ENCODE measurements at places on chromosomes 7 and 10.

DNA sequence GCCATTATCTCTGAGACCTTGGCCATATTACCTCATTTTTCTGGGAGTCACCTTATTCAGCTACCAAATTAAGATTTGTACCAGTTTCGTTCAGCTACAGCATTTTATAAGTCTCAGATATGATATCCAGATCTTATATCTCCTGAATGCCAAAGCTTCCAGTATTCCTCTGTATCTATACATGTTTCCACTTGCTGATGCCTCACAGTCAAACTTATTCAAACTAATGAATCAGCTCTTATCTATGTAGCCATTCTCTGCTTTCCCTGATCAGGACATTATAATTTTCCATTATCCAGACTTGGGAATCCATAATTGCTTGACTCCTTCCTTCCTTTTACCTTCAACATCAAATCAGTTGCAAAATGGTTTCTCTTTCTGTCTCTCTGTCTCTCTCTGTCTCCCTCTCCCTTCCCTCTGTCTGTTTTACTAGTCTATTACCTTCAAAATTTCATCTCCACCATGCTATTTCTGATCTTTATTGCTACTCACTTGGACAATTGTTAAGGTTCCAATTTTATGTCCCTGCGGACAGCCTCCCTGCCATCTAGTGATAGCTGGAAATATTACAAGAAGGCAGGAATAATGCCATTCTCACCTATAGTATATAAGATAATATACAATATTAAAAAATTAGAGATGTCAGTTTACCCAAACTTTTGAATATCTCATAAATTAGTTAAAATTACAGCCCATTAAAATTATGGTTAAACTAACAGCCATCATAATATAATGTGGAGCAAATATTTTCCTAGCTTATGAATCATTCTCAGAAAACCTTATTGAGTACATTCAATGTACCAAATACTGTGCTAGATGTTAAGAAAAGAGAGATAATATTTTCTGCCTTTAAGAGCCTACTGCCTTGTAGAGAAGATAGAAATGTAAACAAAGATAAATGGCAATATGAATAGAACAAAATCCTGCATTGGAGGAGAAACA, 89.8 kb downstream of the PCLO start:
- DNase-seq: no peak

DNA sequence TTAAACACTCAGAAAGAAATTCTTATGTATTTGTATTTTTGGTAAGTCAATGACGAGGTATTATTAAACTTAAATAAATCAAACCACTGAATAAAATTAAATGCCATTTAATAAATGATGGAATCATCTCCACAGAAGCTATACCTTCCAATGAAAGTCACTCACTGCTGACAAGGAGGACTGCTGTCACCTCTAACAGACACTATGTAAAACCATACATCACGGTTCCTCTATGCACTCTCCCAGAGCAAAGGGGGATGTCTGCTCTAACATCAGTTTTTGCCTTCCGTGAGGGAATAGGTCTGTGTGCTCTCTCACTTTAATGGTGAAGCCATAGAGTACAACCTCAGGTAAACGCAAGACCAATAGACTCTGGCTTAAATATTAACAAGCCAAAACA, 99.7 kb upstream of the DDC start:
- no peak for DNase-seq

DNA sequence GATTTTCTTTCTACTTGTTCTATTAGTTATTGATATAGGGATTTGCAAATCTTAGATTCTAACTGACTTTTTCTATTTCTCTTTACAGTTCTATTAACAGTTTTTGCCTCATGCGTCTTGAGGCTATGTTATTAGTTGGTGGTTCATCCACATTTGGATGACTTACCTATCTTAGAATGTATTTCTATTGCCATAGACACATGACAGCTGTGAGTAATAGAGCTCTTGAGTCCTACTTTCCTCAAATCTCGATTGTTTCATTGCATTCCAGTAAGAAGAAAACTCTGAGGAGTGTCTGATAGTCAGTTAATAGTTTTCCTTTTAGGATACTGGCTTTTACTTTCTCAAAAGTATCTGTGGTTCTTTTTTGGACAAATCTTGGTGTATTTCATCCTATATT, 241.4 kb upstream of the ZNF32 start:
- no peak for DNase-seq

GRCh38 chr10:123009105-123009820, 457 bp downstream of the ACADSB start:
- DNase-seq: peak; percentile 3

GRCh38 chr7:100623951-100624824, 11.8 kb downstream of the MOSPD3 start:
- DNase-seq: no peak

DNA sequence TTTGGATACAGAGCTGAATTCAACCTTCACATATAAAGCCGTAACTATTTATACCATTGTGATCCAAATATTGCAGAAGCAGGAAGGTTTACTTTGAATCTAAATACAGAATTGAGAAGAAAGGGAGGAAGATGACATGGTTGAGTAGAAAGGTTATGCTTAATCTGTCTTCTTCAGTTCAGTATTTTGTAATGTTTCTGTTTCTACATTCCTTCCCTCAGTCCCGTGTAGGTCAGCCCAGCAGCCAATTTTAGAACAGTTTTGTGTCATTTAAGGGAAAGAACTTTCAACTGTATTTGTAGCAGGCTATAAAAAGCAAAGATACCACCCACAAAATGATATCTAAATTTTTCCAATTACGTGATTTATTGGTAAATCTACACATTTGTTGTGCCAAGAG, 97.4 kb downstream of the CPED1 start:
- no peak for DNase-seq

DNA sequence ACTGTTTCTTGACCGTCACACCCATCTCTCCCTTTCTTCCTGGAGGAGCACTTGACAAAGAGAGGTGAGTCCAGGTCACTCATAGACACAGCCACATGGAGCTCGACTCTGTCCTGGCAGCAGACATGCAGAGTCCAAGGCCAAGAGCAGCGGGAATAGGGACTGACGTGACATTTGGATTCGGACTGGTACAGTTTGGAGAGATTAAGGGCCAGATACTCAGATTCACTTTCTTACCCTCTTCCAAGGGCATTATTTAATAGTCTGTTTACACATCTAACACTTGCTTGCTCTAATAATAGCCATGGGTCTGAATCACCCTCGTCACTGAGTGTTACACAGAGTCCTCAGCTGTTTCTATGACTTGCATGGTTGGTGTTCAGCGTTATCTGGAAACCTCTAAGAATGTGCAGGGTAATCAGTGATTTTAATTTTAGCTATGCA, 39.2 kb upstream of the OTUD1 start:
- DNase-seq: no peak

GRCh38 chr10:126058104-126058503, 161.7 kb downstream of the FANK1 start:
- DNase-seq: no peak

DNA sequence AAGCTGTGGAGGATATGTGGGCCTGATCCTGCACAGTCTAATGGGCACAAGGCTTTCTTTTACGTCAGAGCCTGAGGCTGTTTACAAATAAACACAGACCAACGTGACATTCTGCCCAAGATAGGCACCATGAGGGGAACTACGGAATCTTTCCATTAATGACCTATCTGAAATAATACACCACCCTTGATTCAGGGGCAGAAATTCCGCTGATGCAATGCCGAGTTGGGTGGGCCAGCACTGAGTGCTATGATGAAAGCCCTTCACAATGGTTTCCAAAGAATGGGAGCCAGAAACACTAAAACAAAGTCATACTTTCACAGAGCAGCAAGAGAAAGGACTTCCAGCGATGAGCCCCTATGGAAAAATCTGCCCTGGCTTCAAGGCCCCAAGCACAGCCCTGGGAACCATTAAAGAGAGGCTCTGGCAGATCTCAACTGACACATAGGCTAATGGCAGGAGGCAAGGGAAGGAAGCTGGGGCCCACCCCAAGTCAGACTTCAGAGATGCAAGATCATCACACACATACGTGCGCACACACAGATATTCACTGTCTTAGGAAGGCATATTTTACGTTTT, 72.2 kb upstream of the DLX6 start:
- DNase-seq: no peak

GRCh38 chr10:124722798-124723783, 21.1 kb downstream of the FAM53B start:
- peak; percentile 32 for DNase-seq

DNA sequence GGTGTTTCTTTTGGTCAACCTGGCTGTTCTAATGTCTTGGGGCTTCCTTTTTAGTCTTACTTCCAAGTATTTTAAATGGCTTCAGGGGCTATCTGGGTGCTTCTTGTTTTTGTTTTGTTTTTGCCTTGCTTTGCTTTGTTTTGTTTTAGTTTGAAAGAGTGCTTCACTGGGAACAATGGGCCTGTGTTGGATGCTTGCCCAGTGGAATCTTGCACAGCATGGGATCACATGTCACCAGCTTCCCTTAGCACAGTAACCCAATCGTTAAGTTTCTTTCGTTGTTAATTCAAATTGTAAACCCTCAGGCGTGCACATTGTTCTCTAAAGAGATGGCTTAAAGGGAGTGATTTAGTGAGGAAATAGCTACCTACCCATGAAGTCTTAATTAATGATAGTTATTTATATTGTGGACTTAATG, 8.9 kb downstream of the COL17A1 start:
- no peak for DNase-seq

DNA sequence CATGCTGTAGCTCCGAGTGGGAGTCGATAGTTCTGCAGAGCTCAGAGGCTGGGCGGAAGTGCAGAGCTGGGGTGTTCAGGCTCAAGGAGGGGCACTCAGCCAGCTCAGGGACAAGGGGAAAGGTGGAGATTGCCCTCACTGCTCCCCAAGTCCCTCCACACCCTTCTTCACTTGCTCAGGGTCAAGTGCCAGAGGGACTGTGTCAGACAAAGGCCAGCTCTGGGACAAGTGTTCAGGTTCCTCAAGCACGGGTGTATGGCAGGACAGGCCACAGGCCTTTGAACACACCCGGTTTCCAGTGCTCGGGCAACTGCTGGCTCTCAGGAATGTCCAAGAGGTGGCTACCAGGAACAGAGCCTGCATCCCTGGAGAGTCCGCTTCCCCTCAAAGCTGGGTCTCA, 293.0 kb upstream of the PODXL start:
- no peak for DNase-seq

DNA sequence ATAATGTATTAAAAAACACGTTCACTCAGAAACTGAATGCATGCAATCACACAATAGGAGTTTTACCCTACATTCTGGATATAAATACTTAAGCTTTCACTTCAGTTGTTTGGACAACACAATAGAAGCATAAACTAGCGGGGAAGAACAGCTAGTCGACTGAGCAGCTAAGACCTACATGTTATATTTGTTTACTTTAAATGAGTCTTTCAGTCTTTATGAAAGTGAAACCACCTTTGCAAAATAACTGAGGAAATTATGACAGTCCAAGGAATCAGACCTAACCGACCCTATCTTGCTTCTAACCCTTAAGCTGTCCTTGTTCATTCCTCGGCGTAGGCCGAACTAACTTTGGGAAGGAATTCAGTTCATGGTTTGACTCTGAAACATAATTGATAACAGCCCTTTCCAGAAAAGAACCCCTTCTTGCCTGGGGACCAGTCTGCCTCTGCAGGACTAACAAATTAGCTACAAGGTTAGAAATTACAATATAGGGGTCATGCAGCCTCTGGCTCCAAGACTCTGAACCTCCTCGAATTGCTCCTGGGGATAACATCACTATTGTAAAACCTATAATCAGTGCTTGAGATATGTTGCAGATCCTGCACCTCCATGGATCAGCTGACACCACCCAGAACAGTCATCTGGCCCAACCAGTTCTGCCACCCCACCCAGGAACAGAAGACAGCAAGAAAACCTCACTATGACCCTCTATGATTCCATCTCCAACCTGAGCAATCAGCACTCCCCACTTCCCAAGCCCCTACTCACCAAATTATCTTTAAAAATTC, 185.1 kb upstream of the KLF6 start:
- DNase-seq: no peak

DNA sequence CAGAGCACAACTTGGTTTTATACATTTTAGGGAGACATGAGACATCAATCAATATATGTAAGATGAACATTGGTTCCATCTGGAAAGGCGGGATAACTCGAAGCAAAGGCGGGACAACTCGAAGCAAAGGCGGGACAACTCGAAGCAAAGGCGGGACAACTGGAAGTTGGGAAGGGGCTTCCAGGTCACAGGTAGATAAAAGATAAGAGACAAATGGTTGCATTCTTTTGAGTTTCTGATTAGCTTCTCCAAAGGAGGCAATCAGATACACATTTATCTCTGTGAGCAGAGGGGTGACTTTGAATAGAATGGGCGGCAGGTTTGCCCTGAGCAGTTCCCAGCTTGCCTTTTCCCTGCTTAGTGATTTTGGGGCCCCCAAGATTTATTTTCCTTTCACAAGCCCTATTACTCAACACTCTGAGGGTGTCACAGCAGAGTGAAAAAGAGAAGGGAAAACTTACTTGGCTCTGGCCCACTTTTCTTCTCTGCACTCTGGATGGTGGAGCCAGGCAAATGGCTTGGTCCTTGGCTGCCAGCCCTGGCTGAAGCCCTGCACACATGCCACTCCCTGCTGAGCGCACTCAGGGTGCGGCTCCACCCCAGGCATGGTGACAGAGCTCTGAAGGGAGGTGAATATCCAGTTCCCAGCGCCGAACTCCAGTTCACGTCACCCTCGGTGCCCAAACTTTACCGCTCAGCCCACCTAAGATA, 46.7 kb downstream of the PARD3 start:
- DNase-seq: no peak

DNA sequence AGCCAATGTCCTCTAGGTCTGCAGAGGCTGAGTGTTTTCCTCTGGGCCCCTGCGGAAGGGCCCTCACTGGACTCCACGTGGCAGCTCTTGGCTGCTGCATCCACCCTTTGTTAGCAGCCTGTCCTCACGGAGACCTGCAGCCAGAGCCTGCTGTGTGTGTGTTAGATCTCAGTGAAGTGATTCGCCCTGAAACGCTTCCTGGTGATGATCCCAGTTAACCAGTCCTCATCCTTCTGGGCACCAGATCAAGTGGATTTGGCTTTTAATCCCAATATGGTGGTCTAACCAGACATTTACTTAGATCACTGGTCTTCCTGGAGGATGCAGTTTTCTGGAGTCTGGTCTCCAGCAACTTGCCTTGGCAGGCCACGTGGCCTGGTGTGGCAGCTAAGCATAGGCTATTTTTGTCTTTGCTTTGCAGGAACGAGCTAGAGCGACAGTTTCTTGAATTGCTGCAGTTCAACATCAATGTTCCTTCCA, 39.5 kb upstream of the GJD4 start:
- no peak for DNase-seq

- DNase-seq: no peak
These were observed 44.0 kb downstream of the ASB13 start for GRCh38 chr10:5622186-5622960.

DNA sequence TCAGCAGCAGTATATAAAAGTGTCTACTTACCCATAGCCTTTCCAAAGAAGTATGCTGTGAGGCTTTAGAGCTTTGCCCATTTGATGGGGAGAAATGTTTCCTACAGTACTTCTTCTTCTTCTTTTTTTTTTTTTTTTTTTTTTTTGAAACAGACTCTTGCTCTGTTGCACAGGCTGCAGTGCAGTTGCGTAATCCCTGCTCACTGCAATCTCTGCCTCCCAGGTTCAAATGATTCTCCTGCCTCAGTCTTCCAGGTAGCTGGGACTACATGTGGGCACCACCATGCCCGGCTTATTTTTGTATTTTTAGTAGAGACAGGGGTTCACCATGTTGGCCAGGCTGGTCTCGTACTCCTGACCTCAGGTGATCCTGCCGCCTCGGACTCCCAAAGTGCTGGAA, 101.7 kb upstream of the TMEM26 start:
- no peak for DNase-seq

GRCh38 chr10:102230861-102231356, 4.8 kb downstream of the ELOVL3 start:
- peak; percentile 13 for DNase-seq

GRCh38 chr7:110830778-110831177, 260.1 kb upstream of the LRRN3 start:
- DNase-seq: no peak
